ENCODE measurements at places on chromosomes 11 and 22. TPM values are rescaled to one million over a fixed set of nuclear protein-coding genes. Genes with fewer than 3 reads are reported as not detected.

GRCh38 chr11:73869332-73869949 lies 7.2 kb downstream of the COA4 start:
- H3K27ac ChIP-seq, result no peak overlapping the region
- H3K4me3 ChIP-seq, result no peak overlapping the region
- peaks cover 16% of the 10 kb centered on the region for H3K4me1 ChIP-seq
- H3K27me3 ChIP-seq, result no peaks in the 10 kb centered on the region

GRCh38 chr11:100515087-100515486 lies 172.0 kb upstream of the ARHGAP42 start:
- no peaks in the 10 kb centered on the region for H3K27me3 ChIP-seq
- DNase-seq, result no peak
- no peak overlapping the region for H3K27ac ChIP-seq
- no peaks in the 10 kb centered on the region for H3K36me3 ChIP-seq

- no peak for DNase-seq
- peaks cover 51% of the 10 kb centered on the region for H3K36me3 ChIP-seq
- H3K4me1 ChIP-seq, result peaks cover 17% of the 10 kb centered on the region
- peak overlapping the region; percentile 13 for H3K27ac ChIP-seq
Measured at GRCh38 chr11:116852261-116853031, 15.0 kb upstream of the APOA1 start.

DNA sequence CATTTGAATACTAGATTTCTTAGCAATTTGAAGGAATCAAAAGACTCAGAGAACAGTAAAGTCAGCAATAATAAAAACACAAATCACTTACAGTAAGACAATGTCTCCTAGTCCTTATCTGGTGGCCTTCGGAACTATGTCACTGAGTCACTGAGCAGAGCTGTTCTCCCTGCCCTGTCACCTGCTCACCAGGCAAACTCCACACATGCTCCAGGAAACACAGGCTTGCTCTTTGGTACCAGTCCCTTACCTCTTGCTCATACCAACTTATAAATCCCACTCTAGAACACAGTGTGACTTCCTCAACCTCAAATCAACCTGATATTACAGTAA lies 81.1 kb upstream of the CHRM4 start:
- peaks cover 21% of the 10 kb centered on the region for H3K4me1 ChIP-seq
- H3K4me3 ChIP-seq, result no peak overlapping the region
- H3K36me3 ChIP-seq, result peaks cover 2% of the 10 kb centered on the region
- H3K27ac ChIP-seq, result no peak overlapping the region
- no peaks in the 10 kb centered on the region for H3K27me3 ChIP-seq

DNA sequence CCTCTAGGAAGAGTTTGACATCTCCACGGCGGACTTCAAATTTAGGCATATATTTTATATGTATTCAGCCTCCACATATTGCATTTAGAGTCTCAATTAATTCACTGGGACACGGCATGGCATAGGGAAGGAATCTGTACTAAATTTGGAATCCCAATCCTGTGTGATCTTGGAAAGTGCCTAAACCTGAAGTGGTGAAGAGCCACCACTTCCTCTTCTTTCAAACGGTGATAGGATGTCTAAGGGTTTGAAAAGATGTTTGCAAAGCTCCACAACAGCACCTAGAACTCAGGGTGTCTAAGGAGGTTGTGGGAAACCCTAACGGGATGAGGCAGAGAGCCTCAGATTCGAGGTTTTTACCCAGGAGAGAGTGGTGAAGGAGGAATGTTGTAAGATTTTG lies 1.0 kb upstream of the L3MBTL2 start:
- no peaks in the 10 kb centered on the region for H3K27me3 ChIP-seq
- H3K27ac ChIP-seq, result no peak overlapping the region
- no peak for DNase-seq
- H3K4me3 ChIP-seq, result no peak overlapping the region
- H3K4me1 ChIP-seq, result peaks cover 12% of the 10 kb centered on the region
- H3K36me3 ChIP-seq, result peaks cover 4% of the 10 kb centered on the region

DNA sequence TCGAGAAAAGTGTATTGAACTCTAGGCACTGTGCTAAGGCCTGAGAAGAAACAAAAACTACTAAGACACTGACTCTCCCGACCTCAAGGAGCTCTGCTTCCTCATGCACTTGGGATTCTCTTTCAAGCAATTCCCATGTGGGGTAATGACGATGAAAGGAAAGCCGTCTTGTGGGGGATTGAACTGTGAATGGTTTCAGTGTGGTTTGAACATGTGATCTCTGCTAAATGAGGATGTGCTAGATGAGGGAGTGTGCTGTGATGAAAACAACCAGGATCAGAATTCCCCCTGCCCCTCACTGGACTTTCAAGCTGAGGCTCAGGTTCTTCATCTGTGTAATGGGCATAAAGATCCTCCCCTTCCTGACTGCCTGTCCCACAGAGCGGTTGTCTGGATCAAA lies 74.9 kb downstream of the DEPDC5 start:
- peaks cover 63% of the 10 kb centered on the region for H3K36me3 ChIP-seq
- H3K4me1 ChIP-seq, result peaks cover 10% of the 10 kb centered on the region

GRCh38 chr11:120517801-120518291 lies 6.3 kb downstream of the GRIK4 start:
- H3K4me3 ChIP-seq, result no peak overlapping the region
- peaks cover 14% of the 10 kb centered on the region for H3K4me1 ChIP-seq
- H3K27me3 ChIP-seq, result peaks cover 88% of the 10 kb centered on the region
- DNase-seq, result no peak
- no peaks in the 10 kb centered on the region for H3K36me3 ChIP-seq
- H3K27ac ChIP-seq, result no peak overlapping the region

GRCh38 chr11:22702031-22702430 lies 35.6 kb downstream of the GAS2 start:
- H3K4me1 ChIP-seq, result peaks cover 20% of the 10 kb centered on the region
- no peak for DNase-seq
- no peaks in the 10 kb centered on the region for H3K36me3 ChIP-seq
- H3K27ac ChIP-seq, result peak overlapping the region; percentile 55
- H3K4me3 ChIP-seq, result no peak overlapping the region
- H3K27me3 ChIP-seq, result no peaks in the 10 kb centered on the region

DNA sequence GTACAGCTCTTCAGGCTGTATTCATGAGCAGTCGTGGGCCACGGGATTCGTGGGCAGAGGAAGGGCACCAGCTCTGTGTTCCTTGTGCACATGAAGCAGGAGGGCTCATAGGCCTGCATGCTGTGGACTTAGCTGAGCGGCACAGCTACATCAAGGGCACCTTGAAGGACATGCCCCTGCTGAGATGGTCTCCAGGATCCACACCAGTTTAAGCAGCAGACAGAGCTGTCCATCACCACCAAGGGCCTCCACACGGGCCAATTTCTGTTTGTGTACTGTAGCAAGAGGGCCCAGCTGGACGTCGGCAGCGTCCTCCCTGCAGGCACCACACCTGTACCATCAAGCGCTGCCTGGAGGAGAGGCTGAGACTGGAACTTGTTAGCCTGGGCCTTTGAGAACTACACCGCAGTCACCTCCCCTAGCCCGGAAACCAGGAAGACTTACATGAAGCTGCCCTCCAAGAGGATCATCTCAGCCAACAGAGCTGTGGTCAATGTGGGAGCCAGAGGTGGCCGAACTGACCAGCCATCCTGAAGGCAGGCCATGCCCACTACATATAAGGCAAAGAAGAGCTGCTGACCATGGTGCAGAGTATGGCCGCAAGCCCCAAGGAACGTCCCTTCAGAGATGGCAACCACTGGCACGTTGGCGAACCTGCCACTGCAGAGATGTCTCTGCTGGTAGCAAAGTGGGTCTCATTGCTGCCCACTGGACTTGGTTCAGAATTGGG lies 32.7 kb upstream of the GNB1L start:
- peaks cover 17% of the 10 kb centered on the region for H3K4me1 ChIP-seq
- peaks cover 5% of the 10 kb centered on the region for H3K36me3 ChIP-seq
- H3K4me3 ChIP-seq, result no peak overlapping the region
- H3K27me3 ChIP-seq, result no peaks in the 10 kb centered on the region

DNA sequence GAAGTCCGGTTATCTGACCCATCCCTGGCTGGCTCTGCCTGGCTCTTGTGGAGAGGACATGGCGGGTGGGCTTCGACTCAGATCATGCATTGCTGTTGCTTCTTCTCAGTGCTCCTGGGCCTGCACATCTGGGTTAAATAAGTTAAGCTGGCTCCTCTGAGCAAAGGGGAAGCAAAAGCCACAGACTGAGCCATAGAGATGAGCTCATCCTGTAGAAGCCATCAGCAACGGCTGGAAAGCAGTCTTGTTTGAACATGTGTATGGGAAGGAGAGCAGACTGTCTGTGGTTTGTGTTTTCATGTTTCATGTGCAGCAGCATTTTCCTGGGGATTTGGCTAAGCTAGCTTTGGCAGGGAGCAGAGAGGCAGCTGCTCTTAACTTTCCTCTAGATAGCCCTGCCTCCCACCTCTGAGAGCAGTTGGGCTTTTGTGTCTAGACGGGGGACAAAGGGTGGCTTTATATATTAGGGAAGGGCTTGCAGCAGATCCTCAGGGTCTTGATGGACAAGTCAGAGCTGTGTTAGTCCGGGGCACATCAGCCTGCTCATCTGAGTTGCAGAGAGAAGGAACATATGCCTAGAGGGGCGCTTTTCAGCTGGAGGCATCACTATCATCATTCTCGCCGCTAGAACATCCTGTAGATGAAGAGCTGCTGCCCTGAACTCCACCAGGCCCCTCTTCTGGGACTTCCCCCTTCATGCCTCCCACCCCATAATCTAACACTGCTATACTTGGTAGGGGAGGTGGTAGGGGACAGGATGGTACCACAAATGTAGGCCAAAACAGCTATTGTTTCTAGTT lies 14.9 kb downstream of the DCPS start:
- H3K27me3 ChIP-seq, result no peaks in the 10 kb centered on the region
- peak overlapping the region; percentile 44 for H3K4me3 ChIP-seq
- peaks cover 4% of the 10 kb centered on the region for H3K36me3 ChIP-seq
- peaks cover 37% of the 10 kb centered on the region for H3K4me1 ChIP-seq

DNA sequence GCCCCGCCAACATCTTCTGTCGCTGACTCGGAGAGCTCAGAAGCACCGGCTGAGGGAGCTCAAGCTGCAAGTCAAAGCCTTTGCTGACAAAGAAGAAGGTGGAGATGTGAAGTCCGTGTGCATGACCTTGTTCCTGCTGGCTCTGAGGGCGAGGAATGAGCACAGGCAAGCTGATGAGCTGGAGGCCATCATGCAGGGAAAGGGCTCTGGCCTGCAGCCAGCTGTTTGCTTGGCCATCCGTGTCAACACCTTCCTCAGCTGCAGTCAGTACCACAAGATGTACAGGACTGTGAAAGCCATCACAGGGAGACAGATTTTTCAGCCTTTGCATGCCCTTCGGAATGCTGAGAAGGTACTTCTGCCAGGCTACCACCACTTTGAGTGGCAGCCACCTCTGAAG lies 6.7 kb downstream of the RAG1 start:
- H3K27ac ChIP-seq, result no peak overlapping the region
- peaks cover 10% of the 10 kb centered on the region for H3K36me3 ChIP-seq
- H3K27me3 ChIP-seq, result no peaks in the 10 kb centered on the region
- H3K4me3 ChIP-seq, result no peak overlapping the region
- DNase-seq, result no peak

- no peak overlapping the region for H3K4me3 ChIP-seq
- H3K36me3 ChIP-seq, result no peaks in the 10 kb centered on the region
- peaks cover 77% of the 10 kb centered on the region for H3K4me1 ChIP-seq
- no peaks in the 10 kb centered on the region for H3K27me3 ChIP-seq
Measured at GRCh38 chr11:13680501-13681264, 12.2 kb downstream of the FAR1 start.

DNA sequence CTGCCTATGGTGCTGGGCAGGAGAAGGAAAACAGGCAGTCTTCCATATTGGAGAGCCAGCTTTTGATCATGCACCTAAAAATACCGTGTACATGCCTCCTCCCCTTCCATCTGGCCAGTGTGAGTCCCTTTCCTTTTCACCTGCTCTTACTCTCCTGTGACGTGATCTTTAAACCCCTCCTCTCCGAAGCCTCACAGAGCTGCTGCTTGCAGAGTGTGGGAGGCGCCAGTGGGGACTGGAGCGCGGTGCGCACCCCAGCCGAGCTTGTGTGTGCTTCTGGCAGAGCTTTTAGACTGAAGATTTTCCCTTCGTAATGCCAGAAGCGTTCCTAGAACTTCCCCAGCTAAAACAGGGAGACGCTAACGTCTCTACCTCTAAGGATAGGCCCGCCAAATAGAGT lies 29.8 kb downstream of the MUC6 start:
- peaks cover 84% of the 10 kb centered on the region for H3K36me3 ChIP-seq
- H3K4me1 ChIP-seq, result peaks cover 14% of the 10 kb centered on the region
- no peak for DNase-seq
- H3K27ac ChIP-seq, result peak overlapping the region; percentile 4

- DNase-seq, result no peak
- peaks cover 25% of the 10 kb centered on the region for H3K4me1 ChIP-seq
- no peak overlapping the region for H3K4me3 ChIP-seq
- H3K27me3 ChIP-seq, result no peaks in the 10 kb centered on the region
- peak overlapping the region; percentile 59 for H3K27ac ChIP-seq
Measured at GRCh38 chr11:74226907-74227306, 55.8 kb downstream of the PPME1 start.

GRCh38 chr11:126181939-126182730 lies 29.3 kb downstream of the RPUSD4 start:
- no peak overlapping the region for H3K4me3 ChIP-seq
- no peaks in the 10 kb centered on the region for H3K4me1 ChIP-seq
- DNase-seq, result no peak
- no peak overlapping the region for H3K27ac ChIP-seq

DNA sequence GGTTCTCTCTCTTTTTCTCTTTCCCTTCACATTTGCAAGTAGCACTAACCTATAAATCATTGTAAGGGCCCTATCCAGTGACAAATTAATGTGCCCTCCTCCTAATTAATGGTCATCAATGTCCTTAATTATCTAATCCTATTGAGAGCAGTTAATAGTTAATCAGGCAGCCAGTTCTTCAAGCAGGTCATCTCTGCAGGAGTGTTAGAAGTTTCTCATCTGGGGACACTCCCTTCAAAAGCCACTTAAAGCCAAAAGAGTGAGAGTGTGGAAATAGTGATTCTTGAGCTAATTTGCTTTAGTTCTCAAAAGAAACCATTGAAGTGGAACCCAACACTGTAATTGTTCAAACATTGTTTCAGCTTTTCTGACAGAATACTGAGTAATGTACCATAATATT lies 141.6 kb downstream of the ELP4 start:
- no peaks in the 10 kb centered on the region for H3K27me3 ChIP-seq
- H3K4me1 ChIP-seq, result peaks cover 13% of the 10 kb centered on the region
- DNase-seq, result no peak
- peaks cover 22% of the 10 kb centered on the region for H3K36me3 ChIP-seq
- H3K27ac ChIP-seq, result no peak overlapping the region
- no peak overlapping the region for H3K4me3 ChIP-seq

DNA sequence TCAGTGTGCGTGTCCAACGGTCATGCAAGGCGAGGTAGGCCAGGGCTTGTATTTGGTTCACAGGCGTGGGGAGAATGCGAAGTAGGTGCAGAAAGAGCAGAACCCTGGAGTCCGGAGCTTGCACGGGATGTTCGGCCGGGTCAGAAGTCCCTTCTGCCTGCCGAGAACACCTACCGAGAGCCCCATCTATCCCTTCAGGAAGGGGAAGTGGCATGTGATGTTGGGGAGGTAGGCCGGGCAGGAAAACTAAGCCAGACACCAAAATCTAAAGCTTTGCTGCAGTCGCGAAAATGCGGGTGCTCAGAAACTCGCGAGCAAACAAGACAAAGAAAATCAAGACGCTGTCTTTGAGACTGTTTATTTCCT lies 435 bp upstream of the TAF6L start:
- no peaks in the 10 kb centered on the region for H3K27me3 ChIP-seq
- H3K4me1 ChIP-seq, result peaks cover 29% of the 10 kb centered on the region
- peaks cover 22% of the 10 kb centered on the region for H3K36me3 ChIP-seq
- DNase-seq, result no peak
- peak overlapping the region; percentile 73 for H3K4me3 ChIP-seq

Gene CDON
- 9.9 TPM for total RNA-seq

Gene MMP8
- total RNA-seq, result not detected

Gene PRSS23
- total RNA-seq, result 6.5 TPM

Gene SCO2
- total RNA-seq, result not detected

Gene CDKN1C
- 33.0 TPM for total RNA-seq
